ENCODE measurements at places on chromosomes 11 and 22.

- DNase-seq = peak; percentile 5
These were observed 63.7 kb downstream of the PPFIBP2 start for GRCh38 chr11:7577291-7578190.

GRCh38 chr11:46690702-46691101, 9.7 kb downstream of the ARHGAP1 start:
- DNase-seq = no peak

DNA sequence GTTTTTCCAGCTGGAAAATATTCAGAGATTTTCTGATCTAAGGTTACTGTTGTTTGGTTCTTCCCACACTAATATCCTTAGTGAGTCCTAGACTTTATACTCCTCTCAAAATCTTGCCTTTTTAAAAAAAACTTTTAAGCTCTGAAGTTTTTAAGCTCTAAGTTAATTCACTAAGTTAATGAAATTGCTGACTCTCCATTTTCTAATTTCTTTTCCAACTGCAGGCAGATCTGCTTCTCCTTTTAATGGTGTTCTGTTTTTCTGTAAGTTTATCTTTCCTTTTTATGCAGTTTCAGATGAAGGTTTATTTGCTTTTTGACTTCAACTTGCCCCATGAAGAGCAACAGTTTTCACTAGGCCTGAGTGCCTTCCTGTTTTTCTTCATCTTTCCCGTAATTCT, 125.8 kb upstream of the ARHGAP42 start:
- no peak for DNase-seq

GRCh38 chr22:41445129-41446056, 1.2 kb downstream of the TOB2 start:
- peak; percentile 43 for DNase-seq

- DNase-seq = no peak
These were observed 32.0 kb downstream of the CD82 start for GRCh38 chr11:44597358-44598012.

DNA sequence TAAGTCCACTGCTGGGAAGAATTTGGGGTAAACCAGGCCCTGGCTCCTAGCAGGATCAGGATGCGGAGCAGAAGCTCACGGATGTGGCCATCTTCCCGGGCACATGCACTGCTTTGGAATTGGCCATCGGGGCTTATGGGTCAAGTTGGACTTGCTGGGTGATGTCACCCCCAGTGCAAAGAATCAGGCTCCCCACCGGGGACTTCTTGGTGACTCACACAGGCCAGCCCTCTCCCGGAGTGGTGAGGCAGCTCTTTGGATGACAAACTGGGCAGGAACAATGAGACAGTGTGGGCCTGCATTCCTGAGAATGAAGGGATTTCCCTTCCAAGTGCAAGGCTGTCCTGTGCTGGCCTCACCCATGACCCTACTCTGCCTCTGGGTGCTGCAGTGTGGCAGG, 128.8 kb upstream of the ANO1 start:
- no peak for DNase-seq

All from CD4-positive, alpha-beta T cell treated with Interleukin-10 for 1 hour (primary cell).